ENCODE measurements at places on chromosomes 12 and 14.

DNA sequence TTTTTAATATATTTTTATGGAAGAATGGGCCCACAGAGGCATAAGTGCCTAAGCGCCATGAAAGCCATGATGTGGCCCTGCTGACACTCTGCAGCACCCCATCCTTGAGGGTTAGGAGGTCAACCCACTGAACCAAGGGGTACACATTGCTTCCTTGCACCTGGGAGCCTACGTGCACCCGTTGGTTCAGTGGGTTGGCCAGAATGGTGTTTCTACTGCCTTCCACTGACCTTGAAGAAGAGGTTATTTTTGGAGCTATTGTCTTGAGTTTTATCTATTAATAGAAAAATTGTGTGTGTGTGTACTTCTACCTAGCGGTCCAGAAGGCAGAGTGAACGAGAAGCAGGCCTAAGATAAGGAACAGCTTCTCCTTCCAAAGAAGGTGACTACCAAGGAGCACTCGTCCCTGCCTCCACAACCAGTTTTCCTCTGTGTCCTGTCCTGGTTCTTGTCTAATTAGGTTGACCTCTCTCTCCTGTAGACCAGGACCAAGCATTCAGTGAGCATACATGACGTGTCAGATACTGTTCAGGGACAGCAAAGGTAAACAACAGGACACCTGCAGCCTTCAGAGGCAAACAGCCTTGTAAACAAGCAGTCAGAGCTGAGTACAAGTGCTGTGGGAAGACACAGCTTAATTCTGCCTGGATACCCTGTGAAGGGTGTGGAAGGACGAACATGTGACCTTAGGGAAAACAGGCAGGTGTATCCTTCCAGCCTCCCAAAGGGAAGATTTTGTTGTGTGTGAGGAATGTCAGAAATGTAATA is 30.4 kb upstream of the PLEK2 start:
- DNase-seq = no peak

DNA sequence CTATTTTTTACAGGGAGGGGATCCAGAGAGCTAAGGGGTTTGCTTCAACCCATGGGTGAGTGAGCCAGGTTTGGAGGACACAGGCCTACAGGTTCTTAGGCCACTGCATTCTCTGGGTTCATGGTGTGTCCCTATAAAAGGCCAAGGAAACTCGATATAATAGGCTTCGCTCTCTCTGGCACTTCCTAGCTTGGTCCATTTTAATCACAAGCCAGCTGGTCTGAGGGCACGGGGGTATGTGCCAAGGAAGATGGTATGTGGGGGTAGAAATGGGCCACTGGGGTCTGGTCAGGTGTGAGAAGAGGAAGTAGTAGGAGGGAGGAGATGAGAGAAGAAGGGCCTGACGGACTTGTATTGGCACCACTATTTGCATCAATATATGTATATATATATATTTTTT is 4.9 kb downstream of the ETV6 start:
- DNase-seq = no peak

- no peak for DNase-seq
Observed at GRCh38 chr12:53624956-53625355, 1.2 kb downstream of the ATF7 start.

GRCh38 chr14:88422919-88423650 is 37.6 kb downstream of the SPATA7 start:
- DNase-seq = no peak

- DNase-seq = peak; percentile 22
Observed at GRCh38 chr12:66903782-66904396, 225.0 kb upstream of the GRIP1 start.

DNA sequence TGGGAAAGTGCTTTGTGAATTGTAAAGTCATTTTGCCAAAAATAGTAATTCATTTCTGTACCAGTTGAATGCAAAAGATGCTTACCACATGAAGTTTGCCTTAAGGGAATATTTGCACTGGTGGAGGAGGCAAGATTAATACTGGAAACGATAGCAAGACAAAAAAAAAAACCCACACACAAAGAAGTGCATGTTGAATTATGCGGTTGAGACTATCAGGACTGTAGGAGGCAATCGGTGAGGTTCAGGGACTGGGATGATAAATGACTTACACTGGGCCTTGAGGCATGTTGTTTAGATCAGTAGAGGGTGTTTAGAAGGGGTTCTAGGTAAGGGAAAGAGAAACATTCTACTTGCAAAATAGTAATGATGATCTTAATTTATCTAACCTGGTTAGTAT is 142.2 kb upstream of the HMGA2 start:
- DNase-seq = no peak

GRCh38 chr14:92552066-92552465 is 38.5 kb downstream of the RIN3 start:
- no peak for DNase-seq

GRCh38 chr14:26595926-26596542 is 1.8 kb downstream of the NOVA1 start:
- no peak for DNase-seq

DNA sequence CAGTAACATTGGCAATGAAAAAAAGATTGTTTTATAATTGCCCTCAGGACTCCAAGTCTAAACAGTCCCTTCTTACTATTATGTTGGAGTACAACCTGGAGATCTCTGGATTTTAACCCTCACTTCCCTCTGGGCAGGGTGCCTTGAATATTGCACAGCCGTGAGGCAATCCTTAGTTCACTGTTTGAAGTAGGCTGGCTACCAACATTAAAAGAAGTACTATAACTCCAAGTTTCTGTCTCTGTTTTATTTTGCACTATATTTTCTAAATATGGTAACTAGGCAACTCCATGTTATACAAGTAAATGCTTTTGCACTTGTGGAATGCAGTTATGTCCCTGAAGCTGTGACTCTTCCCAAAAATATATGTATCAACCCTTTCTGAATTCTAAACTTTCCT is 490.7 kb downstream of the EGLN3 start:
- DNase-seq = no peak

DNA sequence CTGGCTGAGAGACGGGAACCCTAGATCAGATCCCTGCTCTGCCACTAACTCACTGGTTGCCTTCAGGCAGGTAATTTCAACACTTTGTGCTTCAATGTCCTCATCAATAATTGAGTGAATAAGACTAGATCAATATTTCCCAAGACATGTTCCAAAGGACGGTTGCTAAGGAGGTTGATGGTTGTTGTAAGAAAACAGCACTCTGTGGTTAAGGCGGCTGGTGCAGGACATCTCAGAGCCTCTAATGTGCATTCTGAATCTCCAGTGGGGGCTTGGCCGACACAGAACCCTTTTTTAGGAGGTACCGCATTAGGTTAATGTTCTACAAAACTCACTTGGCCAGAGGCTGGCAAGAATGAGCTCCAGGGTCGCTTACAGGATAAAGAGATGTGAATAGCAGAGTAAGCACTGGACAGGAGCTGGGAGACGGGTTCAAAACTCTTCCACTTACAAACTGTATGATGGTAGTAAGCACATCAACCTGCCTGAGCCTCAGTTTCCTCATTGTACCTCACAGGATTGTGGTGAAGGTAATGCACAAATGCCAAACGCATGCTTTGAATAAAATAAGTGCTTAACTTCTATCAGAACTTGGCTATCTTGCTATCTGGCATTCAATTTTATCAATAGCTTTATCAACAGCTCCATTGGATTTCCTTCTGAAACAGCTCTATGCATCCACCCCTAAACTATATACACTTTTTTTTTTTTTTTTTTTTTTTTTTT is 136.9 kb upstream of the PARP11 start:
- DNase-seq = no peak

DNA sequence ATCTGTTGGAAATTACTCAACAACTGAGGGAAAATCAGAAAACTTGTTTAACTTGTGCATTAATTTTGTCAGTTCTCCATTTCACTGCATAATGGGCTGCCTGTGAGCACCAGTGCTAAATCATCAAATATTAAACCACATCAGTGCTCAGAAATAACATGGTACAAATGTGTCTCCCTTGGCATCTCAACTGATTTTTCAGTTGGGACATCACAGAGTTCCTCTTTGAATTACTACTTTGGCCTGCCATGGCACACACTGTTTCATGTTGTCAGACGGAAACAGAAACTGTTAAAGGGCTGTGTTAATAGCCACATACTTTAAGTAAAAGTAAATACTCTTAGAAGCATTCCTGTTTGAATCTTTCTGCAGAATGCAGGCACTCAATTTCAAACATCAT is 42.1 kb upstream of the STRN3 start:
- DNase-seq = no peak

GRCh38 chr12:10397296-10397695 is 7.5 kb upstream of the KLRK1 start:
- DNase-seq = no peak

DNA sequence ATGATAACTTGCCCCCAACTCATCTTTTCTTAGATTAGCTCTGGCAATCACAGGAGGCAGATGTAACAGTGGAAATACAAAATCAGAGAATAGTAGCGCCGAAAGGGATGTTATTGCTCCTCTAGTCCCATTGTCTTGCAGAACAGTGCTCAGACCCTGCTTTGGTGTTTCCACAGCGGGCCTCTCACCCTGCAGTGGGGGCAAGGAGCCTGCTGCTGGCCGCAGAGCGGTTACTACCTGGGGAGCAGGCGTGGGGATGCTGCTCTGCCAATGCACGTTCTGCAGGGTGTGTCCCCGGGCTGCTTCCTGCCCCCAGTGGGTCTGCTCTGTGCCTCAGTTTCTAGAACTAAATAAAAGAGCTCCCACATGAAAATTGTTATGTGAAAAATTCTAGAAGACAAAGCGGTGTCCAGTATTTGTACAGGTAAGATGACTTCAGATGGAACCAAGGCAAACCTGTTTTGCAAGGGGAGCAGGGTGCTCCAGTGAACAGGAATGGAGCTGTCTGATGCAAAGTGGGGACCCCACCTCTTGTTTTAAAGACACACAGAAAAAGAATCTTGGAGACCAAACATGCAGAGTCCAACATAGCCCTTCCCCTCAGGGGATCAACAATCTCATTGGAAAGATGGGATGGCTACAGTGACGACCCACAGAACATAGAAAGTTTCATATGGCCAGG is 35.5 kb downstream of the LRRC74A start:
- no peak for DNase-seq

DNA sequence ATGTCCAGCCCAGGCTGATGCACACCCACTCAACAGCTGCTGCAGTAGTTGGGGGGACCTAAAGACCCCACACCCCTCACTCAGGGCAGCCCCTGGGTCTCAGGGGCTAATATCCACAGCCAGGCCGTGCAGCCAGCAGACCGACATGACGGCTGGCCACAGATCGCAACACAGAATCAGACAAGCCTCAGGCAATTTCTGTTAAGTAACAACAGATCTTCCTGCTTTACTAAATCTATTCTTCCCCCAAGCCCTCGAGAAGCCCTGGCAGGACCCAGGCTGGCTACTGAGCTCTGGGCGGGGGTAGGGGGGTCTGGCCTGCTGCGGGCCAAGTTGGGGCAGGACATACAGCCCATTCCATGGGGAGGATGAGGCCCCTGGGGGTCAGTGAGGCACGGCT is 28.0 kb upstream of the NUDT14 start:
- no peak for DNase-seq

- no peak for DNase-seq
Observed at GRCh38 chr14:36493761-36494160, 26.3 kb downstream of the NKX2-1 start.

GRCh38 chr12:51326698-51327439 is 2.9 kb upstream of the BIN2 start:
- no peak for DNase-seq

- DNase-seq = peak; percentile 62
Observed at GRCh38 chr12:8553088-8553627, 12.5 kb upstream of the CLEC4E start.

GRCh38 chr12:12723149-12723680 is 6.0 kb downstream of the CDKN1B start:
- no peak for DNase-seq

GRCh38 chr12:131636266-131636665 is 74.6 kb upstream of the SFSWAP start:
- DNase-seq = no peak

- DNase-seq = no peak
Observed at GRCh38 chr12:123401753-123402683, 18.1 kb downstream of the KMT5A start.

GRCh38 chr14:77416836-77417235 is 6.5 kb downstream of the NOXRED1 start:
- DNase-seq = no peak

DNA sequence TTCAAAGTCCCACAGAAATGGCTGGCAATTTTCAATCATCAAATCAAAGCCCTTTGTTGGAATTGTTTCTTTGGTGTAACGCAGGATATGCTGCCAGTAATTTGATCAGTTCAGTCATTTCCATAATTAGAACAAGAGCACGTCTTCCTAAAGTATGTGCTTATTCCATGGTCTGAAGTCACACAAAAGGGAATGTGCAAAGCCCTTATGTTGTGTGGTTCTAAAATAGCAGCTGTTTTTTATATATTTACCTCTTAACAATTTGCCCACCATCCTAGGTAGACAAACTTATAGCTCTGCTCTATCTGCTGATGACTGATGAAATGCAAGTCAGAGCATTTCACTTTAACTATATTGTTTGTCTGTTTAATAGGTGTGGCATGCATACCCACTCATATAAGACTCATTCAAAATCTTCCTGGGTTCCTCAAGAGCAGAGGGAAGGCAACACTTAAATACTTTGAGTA is 176.1 kb upstream of the SLC38A2 start:
- DNase-seq = no peak

DNA sequence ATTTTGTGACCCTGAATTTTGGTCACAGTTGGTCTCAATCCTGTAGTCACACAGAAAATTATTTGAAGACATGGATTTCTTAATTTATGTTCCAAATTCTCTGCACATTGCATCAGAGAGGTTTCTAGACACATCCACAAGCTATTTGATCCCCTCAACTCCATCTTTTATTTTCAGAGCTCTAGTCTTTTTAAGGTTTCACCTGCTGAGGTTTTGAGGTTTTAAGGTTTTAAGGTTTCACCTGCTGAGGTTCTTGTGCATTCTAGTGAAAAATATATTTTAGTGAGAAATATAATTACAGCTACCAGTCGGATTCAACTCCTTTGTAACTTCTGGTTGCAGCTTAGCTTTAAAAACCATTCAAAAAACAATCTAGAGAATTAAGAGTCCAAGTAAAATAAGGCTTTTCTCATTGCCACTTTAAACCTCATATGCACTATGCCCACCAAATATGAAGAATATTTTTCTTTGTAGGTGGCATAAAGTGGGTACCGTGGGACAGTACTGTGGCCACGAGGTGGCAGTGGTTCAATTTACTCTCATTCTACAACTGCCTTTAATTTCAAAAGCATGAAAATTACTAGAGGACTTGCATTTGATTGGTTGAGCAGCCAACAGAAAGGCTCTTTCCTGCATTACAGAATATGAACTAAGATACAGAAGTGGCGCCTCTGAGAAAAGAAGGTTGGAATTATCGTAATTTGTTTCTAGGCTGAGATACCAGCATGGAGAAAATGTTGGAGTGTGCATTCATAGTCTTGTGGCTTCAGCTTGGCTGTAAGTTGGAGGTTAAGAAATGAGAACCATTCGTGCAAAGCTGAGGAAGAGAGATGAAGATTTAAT is 366.5 kb upstream of the OR4E1 start:
- DNase-seq = no peak

DNA sequence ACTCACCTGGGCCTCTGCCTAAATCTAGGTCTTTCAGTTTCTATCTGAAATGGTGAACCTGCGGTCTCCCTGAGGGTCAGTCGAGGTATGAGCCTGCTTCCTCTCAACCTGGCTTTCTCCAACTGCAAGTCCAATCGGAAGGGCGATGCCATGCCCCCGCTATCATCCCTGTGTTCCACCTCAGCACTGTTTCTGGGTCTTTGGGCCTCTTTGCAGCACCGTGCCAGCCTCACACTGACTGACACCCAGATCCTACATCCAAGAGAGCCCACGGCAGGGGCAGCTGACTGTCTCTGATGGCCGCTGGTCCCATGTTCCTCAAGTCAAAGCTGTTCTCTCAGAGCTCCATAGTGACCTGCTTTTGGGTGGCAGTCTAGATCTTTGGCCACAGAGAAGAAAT is 120.7 kb downstream of the PAPOLA start:
- DNase-seq = no peak

All from NCI-H2081 (cell line).